ENCODE measurements at places on chromosomes 3 and 15.

DNA sequence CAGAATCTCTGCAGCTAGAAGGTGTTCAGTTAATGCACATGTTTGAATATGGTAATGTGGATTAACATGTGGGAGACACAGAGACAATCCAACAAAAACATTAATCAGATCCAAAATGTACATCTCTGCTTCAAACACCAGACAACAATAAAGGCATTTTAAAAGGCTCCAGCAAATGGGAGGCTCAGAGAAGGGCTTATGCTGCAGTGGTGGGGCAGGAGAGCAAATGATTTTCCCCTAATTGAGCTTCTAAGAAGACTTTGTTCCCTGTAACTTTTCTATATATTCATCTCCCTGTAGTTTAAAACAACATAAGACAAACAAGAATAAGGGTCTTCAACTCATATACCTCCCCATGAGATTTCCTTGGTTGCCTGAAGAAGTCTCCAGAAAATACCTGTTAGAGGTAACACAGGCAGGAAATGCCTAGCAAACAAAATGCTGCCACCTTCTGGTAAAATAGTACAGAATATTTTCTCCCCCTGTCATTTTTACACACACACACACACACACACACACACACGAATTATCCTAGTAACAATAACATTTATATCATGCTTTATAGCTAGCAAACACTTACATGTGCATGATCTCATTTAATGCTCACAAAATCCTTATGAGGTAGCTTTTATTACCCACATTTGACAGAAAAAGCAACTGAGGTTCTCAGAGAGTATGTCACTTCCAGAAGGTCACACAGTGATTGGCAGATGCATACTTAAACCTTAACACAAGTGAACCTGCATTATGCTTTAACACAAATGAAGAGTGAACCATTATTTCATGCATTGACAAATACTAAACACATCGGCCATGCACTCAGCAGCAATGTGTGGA, 123.4 kb upstream of the MB21D2 start:
- DNase-seq: peak; percentile 28

- no peak for DNase-seq
Measured at GRCh38 chr3:197019535-197019934, 10.1 kb downstream of the MELTF start.

- DNase-seq: no peak
Measured at GRCh38 chr3:112508261-112508660, 9.0 kb upstream of the BTLA start.

DNA sequence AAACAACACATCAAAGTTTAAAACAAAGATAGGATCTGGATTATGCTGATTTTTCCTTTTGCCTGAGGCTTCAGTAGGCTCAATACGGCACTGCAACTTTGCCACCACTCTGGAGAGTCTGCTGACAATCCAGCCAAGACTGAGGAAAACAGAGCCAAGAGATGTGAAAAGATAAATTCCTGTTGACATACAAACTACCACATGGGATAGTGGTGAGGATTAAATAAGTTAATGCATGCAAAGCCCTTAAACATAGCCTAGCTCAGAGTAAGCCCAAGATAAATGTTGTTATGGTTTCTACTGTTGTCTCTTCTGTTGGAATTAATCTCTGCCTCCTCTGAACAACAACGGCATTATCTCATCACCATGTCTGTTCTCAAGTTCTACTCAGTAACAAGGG, 245.9 kb upstream of the LMCD1 start:
- no peak for DNase-seq

GRCh38 chr3:171615686-171616085, 155.5 kb upstream of the TNIK start:
- no peak for DNase-seq

- no peak for DNase-seq
Measured at GRCh38 chr15:52337198-52337853, 41.7 kb upstream of the MYO5C start.

DNA sequence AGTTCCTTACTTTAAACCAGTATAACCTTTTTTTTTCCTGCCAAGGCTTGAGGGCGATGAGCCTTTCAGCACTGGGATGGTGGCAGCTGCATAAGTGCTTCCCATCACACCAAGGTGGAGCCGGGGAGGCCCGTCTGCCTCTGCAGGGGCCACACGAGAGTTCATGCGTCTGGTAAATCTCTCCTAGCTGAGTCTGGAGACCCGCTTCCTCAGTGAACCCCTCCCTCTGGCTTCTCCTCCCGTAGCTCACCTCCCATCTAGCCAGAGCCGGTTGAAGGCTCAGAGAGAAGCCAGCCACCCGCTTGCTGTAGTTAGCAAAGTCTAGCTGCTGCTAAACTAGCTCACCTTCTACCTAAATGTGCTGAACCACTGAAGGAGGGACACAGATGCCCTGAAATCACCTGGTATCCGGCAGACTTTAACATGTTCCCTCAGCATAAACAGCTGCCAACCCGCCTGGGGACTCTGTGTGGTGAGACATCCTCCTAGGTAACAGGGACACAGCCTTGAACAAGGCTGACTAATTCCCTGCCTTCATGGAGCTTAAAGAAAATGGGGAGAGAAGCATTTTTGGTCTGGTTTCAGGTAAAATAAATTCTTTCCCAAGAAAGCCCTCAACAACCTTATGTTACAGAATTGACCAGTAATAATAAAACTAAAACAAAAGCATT, 42.9 kb downstream of the RLBP1 start:
- no peak for DNase-seq

DNA sequence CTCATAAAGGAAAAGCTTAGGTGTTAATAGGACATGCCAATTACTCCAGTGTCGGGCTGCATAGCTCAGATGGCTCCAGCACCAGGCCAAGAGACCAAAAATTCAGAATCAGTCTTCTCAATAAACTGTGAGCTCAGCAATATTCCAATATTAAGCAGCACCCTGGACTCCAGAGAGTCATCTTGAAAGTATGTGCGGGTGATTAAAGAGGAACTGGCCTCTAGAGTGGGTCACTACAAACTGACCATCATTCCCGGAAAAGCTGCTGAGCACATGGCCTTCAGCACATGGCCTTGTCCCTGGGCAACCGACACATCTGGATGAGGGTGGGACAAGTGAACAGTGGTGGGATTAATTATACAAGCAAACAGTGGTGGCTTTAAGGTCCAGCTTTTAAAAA, 59.0 kb downstream of the MAGI1 start:
- no peak for DNase-seq

Measured in retina (tissue), 1 donor.